Skin of body (tissue), 3 donors: ENCODE measurements at places on chromosomes 5 and 9.

DNA sequence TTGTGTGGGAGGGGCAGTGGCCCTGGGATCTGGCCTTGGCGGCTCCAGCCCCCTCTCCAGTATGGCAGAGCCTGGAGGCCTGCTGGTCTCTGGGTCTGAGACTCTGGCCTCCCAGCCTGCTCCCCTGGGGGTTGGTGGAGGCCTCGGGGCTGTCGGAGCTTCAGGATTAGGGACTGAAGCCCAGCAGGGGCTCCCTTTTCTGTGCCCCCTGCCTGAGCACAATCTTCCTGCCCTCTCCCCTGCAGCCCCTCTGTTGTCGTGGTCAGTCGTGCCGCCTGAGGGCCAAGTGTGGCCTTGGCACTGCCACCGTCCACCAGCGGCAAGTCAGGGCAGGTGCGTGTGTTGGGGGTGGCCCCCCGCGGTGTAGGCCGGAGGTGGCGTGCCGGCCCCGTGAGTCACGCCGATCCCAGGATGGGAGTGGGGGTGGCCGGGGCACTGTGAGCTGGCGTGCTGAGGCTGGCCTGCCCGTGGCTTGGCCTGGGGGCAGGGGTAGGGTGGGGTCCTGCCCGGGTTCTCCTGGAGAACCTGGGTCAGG is 53.6 kb downstream of the RXRA start:
- DNase-seq, result no peak

GRCh38 chr5:73376618-73377170 is 71.9 kb downstream of the FOXD1 start:
- no peak for DNase-seq

GRCh38 chr5:178469975-178470759 is 120.0 kb downstream of the COL23A1 start:
- DNase-seq, result no peak

DNA sequence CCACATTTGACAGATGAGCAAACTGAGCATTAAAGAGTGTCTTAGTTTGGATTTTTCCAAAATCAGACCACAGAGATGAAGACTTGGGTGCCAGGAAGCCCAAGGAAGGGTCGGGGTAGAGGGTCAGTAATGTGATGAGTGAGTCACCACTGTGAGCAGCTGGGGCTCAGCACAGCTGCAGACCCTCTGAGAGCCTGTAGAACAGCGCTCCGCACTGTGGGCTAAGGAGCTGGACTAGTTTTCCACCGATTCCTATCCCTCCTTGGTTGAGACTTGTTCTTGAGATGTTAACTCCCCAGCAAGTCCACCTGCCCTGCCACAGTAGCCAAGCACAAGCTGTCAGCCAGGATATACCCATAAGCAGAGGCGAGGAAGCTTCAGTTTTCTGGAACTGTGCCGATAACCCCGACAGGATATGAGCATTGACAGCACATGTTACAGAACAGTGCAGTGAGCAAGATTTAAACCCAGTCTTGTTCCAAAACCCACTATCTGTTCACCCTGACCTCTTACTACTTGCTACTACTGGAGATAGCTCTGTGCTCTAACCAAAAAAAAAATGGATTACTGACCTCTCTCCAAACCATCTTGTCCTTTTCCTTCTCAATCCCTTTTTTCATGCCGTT is 31.8 kb downstream of the EGFLAM start:
- no peak for DNase-seq

DNA sequence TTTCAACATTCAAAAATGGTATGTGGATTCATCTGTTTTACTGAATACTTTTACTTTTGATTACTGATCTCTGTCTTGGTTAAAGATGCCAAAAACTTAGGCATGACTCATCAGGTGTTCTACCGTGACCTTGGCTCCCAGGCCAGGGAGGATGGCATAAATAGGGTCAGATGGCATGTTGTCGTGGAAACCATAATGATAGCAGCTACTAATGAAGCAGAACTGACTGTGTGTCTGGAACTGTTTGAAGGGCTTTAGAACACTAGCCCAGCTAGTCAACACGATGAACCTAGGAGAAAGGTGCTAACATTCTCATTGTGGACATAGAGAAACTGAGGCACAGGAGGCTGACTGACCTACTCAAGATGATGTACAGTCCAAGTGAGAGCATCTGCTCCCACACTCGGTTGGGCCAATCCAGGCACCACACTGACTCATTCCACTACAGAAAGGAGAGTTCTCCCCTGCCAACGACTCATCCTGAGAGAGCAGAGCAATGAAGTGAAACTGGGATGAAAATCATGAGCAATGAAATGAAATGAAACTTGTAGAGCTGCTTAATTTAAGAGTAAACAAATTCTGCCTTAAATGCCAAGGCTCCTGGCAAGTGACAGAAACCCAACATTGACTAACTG is 116.0 kb downstream of the TENT4A start:
- no peak for DNase-seq

GRCh38 chr9:106697750-106698502 is 165.0 kb upstream of the ZNF462 start:
- DNase-seq, result peak; percentile 85

- no peak for DNase-seq
These were observed 7.5 kb downstream of the ZNF366 start for GRCh38 chr5:72499730-72500129.

DNA sequence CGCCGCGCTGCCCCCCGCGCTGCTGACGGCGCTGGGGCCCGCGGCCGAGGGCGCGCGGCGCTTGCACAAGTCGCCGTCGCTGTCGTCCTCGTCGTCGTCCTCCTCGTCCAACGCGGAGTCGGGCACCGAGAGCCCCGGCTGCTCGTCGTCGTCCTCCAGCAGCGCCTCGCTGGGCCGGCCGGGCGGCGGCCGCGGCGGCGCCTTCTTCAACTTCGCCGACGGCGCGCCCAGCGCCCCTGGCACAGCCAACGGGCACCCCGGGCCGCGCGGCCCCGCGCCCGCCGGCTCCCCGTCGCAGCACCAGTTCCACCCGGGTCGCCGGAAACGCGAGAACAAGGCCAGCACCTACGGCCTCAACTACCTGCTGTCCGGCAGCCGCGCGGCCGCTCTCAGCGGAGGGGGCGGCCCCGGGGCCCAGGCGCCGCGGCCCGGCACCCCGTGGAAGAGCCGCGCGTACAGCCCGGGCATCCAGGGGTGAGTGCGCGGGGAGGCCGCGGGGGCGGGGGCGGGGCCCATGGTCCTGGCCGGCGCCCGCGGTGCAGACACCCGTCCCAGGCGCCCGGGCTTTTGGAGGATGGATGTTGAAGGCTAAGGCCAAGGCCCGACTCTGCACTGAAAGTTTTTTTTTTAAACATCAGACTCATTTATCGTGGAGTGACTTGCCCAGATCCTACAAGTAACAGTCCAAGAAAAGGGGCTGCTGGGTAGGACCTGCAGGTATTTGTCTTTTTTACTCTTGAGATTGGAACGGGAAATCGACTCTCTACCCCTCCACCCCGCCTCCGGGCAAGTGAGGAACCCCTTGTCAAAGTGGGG is 1.2 kb downstream of the TENT4A start:
- DNase-seq, result no peak

- no peak for DNase-seq
These were observed 232.3 kb upstream of the TBCA start for GRCh38 chr5:78008356-78008967.

- no peak for DNase-seq
These were observed 130.6 kb downstream of the ZNF462 start for GRCh38 chr9:106993603-106994002.

GRCh38 chr5:170303549-170303948 is 6.0 kb upstream of the LCP2 start:
- DNase-seq, result no peak

DNA sequence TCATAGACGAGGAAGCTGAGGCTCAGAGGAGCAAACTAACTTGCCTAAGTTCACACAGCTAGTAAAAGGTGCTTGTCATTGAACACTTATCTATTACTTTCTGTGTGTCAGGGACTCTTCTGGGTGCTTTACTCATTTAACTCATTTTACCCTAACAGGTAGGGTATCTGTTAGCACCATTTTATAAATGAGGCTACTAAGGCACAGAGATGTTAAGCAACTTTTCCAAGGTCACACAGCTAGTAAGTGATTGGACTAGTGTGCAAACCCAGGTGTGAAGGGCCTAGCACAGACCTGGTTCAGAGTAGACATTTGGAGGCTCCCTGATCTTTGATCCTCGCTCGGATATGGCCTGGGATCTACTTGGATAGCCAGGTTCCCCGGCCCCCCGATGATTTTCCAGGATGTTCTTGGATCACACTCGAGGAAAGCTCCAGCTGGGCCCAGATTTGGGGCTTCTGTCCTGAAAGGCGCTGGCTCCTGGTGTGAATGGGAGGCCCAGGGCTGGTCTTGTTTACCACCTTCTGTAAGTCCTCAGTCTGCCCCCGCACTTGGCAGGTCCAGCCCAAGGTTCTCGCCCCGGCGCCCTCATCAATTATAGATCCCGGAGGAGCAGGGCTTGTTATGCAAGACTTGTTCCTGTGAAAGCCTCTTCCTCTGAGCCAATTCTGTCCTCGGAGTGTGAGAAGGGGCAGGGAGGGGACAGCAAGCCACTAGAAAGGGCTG is 37.5 kb downstream of the GSN start:
- DNase-seq, result no peak

GRCh38 chr5:958701-959571 is 49.7 kb upstream of the NKD2 start:
- no peak for DNase-seq

GRCh38 chr5:122774519-122774860 is 390 bp upstream of the SNX2 start:
- DNase-seq, result no peak

DNA sequence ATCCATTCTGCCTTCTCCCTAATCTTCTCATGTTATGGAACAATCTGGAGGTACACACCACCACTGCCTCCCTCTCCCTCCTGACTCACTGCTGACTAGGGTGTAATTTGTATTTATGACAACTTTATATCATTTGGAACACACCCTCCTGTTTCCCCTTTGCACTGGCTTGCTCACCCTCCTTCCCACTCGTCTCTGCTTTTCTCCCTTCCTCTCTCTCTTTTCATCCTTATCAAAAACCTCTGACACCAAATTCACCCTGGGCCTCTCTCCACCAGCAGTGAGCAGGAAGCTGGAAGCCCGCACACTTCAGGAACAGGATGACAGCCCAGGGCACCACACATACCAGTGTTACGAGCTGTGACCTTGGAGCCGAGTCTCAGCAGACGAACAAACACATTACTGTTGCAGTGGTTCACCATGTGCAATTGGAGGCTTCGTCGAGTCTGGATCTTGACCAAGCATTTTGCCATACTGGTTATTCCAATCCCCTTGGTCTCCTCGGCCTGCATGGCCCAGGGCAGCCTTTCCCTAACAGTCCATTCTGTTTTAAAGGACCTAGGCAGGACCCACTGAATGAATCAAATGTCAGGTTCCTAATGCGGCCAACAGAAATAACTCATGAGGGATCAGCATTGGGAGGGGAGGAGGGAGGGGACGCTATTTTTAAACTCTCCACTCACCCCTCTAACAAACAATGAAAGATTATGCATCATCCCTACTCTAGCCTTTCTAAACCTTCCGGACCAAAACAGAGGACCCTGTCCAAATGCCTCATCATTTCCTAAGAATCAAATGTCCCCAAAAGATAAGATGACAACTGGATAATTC is 203.9 kb upstream of the RASEF start:
- peak; percentile 10 for DNase-seq

- peak; percentile 24 for DNase-seq
These were observed 211.2 kb downstream of the GOLPH3 start for GRCh38 chr5:31962871-31963307.

- DNase-seq, result no peak
These were observed 4.3 kb downstream of the PIP5KL1 start for GRCh38 chr9:127925959-127926905.

- no peak for DNase-seq
These were observed 70.5 kb upstream of the ORM1 start for GRCh38 chr9:114252394-114252793.

- no peak for DNase-seq
These were observed 232.3 kb upstream of the PAPPA start for GRCh38 chr9:115921301-115921700.

DNA sequence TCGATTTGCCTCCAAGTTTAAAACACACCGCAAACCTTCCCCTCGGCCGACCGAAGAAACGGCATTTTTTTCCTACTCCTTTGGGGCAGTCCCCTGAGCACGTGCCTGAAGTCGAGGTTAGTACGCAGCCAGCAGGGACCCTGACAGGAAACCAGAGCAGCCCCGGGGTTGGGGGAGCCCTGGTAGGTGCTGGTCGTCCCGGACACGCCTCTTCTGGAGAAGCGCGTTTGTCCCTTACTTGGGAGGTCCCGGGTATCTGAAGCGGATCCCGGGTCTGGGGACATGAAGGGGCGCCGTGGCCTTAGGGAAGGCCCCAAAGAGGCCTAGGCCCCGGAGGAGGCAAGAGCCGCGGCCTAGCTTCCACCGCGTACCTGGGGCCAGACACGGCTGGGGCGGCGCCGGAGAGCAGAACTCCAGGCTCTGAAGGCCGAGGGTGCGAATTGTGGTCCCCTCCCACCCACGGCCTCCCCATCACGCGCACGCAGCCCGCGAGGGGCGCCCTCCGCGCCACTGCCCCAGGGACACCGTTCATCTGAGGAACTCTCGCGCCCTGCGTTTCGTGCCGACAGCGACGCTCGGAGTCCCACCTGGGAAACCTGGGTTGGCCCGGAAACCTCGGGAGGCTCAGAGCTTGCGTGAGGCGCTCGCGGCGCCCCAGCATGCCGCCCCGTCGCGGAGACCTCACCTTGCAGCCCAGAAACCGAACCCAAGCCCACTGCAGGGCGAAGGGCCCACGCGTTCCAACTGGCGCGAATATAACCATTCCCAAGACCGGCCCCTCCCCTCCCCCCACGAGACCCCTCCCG is 10.4 kb downstream of the OTP start:
- DNase-seq, result no peak
